ENCODE measurements at places on chromosomes 13 and 19. TPM values are rescaled to one million over a fixed set of nuclear protein-coding genes. Genes with fewer than 3 reads are reported as not detected.

GRCh38 chr19:50520822-50521465 lies 7.2 kb upstream of the ASPDH start:
- no peak for DNase-seq

GRCh38 chr19:32104153-32104849 lies 241.1 kb upstream of the ZNF507 start:
- DNase-seq = peak; percentile 51

- no peak for DNase-seq
Observed at GRCh38 chr13:100301418-100301817, 212.5 kb downstream of the PCCA start.

MUC16 gene
- total RNA-seq = not detected

DNA sequence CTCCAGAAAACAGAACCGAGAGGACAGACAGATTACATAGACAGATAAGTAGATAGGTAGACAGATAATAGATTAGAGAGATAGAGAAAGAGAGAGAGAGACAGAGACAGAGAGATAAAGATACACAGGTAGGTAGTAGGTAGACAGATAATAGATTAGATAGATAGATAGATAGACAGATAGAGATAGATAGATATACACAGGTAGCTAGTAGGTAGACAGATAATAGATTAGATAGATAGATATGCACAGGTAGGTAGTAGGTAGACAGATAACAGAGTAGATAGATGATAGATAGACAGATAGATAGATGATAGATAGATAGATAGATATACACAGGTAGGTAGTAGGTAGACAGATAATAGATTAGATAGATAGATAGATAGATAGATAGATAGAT lies 10.1 kb downstream of the FFAR2 start:
- DNase-seq = no peak

DNA sequence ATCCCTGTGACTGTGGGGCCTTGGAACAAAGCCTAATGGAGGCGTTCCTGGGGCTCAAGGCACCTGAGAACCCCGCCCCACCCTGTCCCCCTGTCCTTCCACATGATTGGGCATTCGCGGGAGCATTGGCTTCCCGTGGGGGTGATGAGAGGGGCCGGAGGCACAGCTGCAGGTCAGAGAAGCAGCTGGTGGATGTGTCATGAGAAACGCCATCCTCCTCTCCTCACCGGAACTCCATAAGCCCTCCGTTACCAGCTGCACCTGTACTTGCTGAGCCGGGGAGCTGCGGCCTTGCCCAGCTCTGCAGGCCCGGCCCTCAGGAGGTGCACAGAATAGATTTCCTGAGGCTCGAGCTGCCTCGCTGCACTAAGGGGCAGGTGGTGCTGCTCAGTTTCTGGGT lies 42.0 kb downstream of the CAPN12 start:
- no peak for DNase-seq

- no peak for DNase-seq
Observed at GRCh38 chr13:30580852-30581502, 36.7 kb upstream of the USPL1 start.

PGLYRP1 gene
- total RNA-seq = not detected

PRKACA gene
- total RNA-seq = 82.6 TPM

DCT gene
- total RNA-seq = 0.05 TPM

- DNase-seq = peak; percentile 72
Observed at GRCh38 chr13:79775830-79776229, 294.9 kb downstream of the NDFIP2 start.

- DNase-seq = no peak
Observed at GRCh38 chr19:17846146-17846545, 1.6 kb downstream of the JAK3 start.

GRCh38 chr19:48530066-48530720 lies 18.6 kb upstream of the LMTK3 start:
- DNase-seq = no peak

- no peak for DNase-seq
Observed at GRCh38 chr13:73625562-73626339, 508.5 kb downstream of the KLF12 start.

GRCh38 chr19:13906521-13906904 lies 512 bp downstream of the CC2D1A start:
- DNase-seq = no peak

REEP6 gene
- total RNA-seq = 6.6 TPM

TIMM13 gene
- total RNA-seq = 93.4 TPM

DNA sequence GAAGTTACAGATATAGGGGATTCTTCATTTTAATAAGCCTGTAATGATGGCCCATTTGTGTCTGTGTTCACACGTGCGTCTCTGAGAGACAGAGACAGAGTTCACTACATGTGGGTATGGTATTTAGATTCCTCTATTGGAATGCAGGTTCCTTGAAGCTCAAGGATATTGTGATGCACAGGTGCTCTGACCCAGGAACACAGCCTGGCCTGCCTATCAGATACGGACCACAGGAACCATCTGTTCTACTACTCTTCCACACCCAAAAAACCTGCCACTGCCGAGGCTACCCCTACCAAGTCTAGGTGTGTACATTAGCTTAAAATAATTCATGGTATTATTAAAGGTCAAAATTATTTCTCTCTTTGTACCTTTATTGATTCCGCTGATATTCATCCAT lies 289.2 kb downstream of the ATP8A2 start:
- DNase-seq = no peak

- no peak for DNase-seq
Observed at GRCh38 chr13:99982036-99982730, 599 bp downstream of the ZIC2 start.

SIGLEC9 gene
- not detected for total RNA-seq

FGF21 gene
- not detected for total RNA-seq

GRCh38 chr13:84606616-84607015 lies 724.3 kb upstream of the SLITRK1 start:
- DNase-seq = peak; percentile 8

MYDGF gene
- total RNA-seq = 131 TPM

PTPRH gene
- total RNA-seq = 1.0 TPM

KLK5 gene
- total RNA-seq = not detected

DNA sequence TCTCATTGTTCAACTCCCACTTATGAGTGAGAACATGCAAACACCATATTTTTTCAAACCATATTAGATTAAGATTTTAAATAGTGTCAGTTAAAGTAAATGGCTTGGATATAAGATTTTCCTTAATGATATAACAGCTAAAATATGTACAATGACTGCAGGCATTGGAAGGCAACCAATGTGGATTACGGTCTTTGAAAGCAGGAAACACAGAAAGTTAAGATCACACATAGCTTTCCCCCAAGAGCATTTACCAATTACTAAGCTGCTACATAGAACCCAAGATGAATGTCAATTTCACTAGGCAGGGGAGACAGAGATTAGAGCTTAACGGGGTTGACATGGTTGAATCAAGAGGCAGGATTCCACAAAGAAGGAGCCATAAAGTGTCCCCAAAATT lies 173.2 kb upstream of the TRPC4 start:
- DNase-seq = peak; percentile 44

CEACAM5 gene
- not detected for total RNA-seq

- DNase-seq = no peak
Observed at GRCh38 chr13:99961636-99962035, 9.9 kb downstream of the ZIC5 start.

DNA sequence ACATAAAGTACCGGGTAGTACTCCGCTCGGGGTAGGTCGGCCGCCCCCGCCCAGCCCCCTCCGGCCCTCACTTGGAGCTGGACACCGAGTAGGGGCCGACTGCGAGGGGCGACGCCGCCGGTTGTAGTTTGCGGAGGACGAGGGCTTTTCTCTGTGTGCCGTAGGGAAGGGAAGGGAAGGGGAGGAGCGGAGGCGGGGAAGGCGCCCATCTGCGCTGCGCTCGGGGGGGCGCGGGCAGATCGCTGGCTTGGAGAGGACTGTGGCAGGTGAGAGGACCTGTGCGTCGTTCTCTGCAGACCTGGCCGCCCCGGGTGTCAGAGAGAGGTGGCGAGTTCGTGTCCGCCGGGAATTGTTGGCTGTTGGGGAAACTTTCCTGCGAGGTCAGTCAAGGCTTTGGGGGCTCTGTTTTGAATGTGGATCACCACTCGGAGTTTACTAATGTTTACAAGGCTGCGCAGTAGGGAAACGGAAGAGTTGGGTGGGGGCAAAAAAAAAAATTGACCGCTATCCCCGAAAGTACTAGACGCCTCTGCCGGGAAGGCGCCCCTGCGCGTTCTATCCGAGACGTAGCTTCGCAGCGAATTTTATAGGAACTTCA lies 1.4 kb downstream of the ING1 start:
- no peak for DNase-seq

- DNase-seq = peak; percentile 81
Observed at GRCh38 chr13:50319635-50320255, 304.5 kb downstream of the KCNRG start.

SLC6A16 gene
- 4.6 TPM for total RNA-seq

YIF1B gene
- 85.7 TPM for total RNA-seq

DNA sequence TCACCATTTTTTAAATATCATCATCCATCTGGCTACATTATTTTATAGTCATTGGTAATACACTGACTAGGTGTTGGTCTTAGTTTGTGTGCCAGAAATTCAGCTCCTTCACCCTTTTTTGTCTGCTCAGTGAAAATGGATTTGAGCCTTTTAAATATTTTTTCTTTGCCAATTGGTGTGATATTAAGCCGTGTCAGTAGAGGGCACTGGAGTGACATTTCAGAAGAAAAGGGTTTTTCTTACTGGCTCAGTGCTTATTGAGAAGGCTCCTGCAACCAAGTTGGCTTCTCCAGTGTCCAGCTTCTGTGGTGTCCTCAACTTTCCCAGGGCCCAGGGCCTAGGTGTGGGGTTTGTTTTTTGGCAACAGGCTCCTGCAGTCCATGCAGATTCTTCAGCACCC lies 546.6 kb downstream of the DACH1 start:
- DNase-seq = no peak

ZSCAN4 gene
- total RNA-seq = 1.2 TPM

DNA sequence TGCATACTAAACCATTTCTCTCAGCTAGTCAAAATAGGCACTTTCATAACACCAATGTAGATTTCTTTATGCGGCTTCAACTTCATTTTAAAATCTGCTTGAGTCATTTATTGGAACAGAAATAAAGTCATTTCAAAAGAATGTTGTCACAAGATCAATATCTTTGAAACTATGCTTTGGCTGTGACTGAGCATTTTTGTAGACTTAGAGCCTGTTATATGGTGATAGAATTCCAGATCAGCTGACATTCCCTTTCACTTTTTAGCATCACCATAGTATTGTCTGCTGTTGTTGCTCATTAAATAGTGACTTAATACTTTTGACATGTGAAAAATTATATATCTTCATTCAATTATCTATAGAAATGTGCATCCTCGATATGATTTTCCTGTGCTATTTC lies 279.2 kb upstream of the PRR20A start:
- DNase-seq = peak; percentile 16

ERCC1 gene
- 67.5 TPM for total RNA-seq

GRCh38 chr13:111114362-111115060 lies 599 bp upstream of the ARHGEF7 start:
- peak; percentile 20 for DNase-seq

DNA sequence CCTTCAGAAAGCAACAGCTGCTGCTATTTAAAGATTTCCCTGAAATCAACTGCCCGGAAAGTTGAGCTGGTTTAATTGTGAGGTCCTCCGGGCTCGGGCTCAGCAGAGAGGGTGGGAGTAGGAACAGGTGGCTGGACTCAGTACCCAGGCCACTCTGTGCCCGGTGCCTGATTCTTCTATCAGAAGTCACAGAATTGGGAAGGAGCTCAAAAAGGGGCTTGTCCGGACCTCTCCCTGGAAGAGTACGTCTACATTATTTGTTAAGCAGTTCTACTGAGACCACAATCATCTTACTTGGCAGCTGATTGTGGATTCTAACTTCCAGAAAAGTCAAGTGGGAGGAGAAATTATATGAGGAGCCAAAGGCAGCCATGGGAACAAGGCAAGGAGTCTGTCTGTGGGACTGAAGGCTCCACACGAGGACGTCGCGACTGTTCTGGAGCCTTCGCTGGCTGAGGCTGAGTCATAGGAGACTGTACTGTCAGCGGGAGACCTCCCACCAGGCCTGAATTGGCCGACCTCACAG lies 91.7 kb upstream of the ANKRD10 start:
- DNase-seq = peak; percentile 93

- DNase-seq = peak; percentile 64
Observed at GRCh38 chr13:66700117-66700601, 530.0 kb downstream of the PCDH9 start.

DNA sequence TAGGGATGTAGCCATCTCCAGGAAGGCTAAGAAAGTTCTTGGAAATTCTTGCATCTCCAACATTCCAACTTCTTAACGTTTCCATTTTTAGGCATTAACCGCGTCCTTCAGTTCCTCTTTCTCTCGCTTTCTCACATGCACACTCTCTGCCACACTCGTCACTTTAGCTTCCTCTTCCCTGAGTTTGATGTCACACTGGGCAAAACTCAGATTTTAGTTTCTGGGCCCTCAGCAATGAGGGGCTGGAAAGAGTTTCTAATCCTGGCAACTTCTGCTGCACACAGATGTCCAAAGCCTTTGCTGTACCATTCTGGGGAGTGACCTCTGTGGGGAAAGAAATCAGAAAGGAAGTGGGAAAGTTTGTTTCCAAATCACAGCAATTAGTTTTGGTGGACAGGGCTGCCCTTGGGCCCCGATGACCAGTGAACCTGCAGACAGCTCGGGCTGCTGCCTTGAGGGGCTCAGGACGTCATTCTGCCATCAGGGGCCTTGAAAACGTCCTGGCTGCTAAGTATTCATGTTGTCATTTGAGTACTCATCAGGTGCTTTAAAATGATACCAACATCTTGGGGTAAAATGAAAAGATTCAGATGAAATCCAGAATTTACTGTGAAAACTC lies 89.3 kb downstream of the KL start:
- DNase-seq = no peak

- DNase-seq = no peak
Observed at GRCh38 chr19:55441319-55441691, 1.8 kb downstream of the SHISA7 start.

POU2F2 gene
- 8.3 TPM for total RNA-seq

LACC1 gene
- 7.3 TPM for total RNA-seq

WASF3 gene
- total RNA-seq = 25.8 TPM

DNA sequence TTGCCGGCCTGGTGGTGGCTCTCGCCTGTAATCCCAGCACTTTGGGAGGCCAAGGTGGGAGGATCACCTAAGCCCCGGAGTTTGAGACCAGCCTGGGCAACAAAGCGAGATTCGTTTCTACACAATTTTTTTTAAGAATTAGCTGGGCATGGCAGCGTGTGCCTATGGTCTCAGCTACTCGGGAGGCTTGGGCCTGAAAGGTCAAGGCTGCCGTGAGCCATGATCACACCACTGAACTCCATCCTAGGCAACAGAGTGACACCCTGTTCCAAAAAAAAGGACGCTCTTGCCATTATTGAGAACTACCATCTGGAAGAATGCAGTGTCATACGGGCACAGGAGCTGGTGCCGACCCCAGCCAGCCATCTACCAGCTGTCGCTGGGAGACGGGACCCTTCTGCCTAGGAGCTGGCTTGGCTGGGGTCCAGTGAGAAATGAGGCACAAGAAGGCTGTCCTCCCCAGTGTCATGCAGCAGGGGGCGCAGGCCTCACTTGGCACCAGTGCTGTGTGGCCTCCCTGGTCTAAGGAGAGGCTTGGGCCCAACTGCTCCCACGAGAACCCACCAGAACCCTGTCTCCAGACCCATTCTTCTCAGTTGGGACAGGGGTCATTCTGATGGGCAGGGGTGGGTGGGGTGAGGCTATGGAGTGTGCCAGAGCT lies 12.2 kb upstream of the RELB start:
- peak; percentile 28 for DNase-seq

Data from astrocyte (in vitro differentiated cells and primary cell).